Activated naive CD4-positive, alpha-beta T cell (primary cell): ENCODE measurements at places on chromosomes 7 and 10.

- DNase-seq, result no peak
Observed at GRCh38 chr7:11833431-11833830, 1.4 kb upstream of the THSD7A start.

DNA sequence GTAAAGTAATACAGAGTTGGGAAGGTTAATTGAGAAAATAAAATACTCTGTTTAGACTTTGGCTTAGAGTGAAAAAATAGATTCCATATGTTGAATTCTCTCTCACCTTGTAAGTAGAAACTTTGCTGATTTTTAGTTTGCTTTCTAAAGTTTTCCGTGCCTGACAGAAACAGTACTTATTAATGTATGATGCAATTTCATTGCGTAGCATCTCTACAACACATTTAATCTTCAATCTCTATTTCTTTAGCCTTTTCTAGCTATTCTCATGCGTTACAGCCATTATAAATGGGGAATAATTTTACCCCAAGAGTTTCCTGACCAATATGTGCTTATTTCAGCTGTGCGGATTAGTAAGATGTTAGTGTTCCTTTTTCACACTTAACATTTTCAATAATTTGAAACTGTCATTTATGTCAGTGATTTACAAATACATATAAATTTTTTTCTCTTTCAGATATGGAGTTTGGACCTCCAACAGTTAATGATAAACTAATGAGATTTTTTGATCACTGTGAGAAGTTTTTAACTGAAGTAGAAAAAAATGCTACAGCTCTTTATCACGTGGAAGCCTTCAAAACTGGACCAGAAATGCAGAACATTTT lies 3.3 kb downstream of the MINPP1 start:
- DNase-seq, result no peak

- no peak for DNase-seq
Observed at GRCh38 chr10:70515035-70515667, 36.6 kb downstream of the PALD1 start.

DNA sequence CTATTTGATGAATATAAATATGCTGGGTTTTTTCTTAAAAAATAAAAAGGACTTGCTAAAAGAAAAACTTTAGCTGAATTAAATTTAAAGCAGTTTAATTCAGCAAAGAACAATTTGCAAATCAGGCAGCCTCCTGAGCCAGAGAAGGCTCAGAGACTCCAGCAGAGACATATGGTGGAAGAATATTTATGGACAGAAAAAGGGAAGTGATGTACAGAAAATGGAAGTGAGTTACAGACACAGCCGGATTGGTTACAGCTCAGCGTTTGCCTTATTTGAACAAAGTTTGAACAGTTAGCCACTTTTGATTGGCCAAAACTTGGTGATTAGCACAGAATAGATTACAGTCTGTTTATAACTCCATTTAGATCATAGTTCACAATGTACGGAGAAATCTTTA lies 110.3 kb downstream of the GAD2 start:
- no peak for DNase-seq

DNA sequence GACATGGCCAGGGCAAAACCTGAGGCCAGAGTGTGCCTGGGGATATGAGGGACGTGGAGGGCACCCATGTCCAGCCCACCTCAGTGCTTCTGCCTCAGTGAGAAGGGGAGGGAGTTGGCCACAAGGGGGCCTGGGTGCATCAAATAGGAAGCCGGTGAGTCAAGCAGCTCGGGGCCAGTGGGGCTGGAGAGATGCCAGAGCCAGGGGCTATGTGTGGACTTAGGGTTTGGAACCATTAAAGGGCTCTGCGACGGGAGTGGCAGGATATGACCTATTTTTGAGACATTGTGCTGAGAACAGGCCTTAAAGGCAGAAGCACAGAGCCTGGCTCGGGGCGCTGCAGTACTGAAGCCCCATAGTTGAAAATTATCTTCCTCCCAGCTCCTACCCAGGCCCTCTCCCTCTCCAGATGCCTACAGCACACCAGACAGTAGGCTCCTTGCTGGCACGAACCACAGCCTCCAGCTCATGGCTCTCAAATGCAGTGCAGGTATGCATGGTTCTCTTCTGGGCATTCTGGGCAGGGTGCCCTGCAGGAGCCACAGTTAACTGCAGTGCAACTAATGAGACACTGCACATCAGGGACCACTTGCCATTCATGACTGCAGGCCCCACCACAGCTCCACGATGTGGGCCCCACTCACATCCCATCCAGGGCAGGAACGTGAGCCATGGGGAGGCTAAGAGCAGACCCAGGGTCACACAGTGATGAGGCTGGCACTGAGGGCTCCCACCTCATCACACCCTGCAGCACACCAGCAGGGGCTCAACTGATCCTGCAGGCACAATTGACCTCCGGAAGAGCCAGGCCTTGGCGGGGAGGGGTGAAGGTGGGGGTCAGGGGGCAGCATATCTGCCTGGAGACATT lies 7.2 kb upstream of the PGAM2 start:
- DNase-seq, result no peak

DNA sequence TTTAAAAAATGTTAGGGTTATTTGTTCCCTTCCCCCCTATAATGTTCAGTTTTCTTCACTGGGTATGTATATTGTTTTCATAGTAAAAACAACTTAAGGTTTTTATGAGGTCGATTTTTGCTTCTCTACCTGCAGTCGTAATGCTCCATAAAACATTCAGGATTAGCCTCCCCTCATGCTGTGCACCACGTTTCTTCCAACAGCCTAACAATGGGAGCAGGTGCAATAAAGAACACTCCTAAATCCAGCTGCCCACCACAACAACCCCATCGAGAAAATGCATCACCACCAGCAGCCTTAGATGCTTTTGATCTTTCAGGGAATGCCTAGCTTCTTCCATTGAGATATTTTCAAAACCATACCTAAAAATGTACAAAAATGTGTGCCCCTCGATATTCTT lies 111.1 kb downstream of the ADAM12 start:
- DNase-seq, result no peak

DNA sequence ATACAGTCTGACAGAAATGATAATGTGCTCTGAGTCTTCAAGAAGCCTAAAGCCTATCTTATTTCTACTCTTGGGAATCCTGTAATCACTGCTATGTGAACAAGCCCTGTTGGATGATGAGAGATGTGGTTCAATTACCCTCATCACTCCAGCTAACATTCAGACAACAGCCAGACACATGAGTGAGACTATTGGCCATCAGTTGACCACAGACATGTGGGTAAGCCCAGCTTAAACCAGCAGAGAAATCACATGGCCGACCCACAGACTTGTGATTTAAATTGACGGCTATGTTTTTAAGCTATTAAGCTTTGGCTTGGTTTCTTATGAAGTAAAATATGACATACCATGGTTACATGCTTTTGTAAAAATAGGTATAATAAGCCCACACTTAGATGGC lies 2.6 kb downstream of the MBL2 start:
- no peak for DNase-seq

DNA sequence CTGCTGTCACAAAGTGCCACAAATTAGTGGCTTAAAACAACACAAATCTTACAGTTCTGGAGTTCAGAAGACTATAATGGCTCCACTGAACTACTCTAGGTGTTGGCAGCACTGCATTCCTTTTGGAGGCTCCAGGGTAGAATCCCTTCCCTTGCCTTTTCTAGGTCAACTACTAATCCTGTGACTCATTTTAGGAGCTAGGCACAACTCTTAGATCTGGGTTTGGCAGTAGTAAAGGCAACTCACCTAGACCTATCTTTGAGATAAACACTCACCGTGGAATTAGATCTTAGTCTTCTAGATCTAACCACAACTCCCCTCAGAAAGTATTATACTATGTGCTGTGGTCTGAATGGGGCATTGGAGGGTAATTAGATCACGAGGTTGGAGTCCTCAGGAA lies 60.4 kb downstream of the ANKIB1 start:
- DNase-seq, result no peak

DNA sequence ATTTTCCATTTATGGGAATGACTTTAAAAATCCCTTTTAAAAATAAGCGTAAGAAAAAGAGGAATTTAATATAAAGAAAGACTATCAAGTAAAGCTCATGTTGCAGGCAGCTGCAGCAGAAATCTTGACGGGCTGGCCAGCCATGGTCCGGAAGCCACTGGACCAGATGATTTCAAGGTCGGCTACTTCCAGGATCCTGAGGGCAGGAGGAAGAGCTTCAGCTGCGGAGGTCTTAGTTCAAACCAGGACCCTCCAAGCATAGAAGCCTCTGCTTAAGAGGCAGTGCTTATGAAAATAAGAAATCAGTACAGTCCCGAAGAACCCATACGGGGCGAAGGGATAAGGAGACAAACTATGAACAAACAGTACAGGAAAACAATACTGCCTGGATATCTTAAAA lies 220.2 kb upstream of the CELF2 start:
- no peak for DNase-seq

- DNase-seq, result no peak
Observed at GRCh38 chr7:99844328-99844727, 16.5 kb downstream of the CYP3A43 start.

DNA sequence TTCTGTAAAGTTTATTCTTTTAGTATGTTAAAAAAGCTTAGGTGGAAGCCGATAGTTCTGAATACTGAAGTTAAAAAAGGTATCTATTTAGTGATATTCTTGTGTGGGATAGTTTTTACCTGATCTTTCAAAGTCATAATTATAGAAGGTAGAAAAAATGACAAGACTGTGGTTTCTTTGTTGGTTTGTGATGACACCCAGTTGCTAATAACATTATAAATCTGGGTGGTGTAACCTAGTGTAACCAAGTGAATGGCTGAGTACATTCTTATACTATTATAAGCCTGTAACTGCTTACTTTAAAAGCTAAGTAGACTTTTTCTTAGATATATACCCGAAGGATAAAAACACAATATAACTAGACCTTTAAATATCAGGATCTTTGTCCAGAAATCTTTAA lies 2.3 kb downstream of the CDK13 start:
- DNase-seq, result no peak

- DNase-seq, result no peak
Observed at GRCh38 chr10:123869020-123869414, 22.6 kb downstream of the CPXM2 start.

GRCh38 chr10:48285710-48286109 lies 11.2 kb upstream of the FRMPD2 start:
- DNase-seq, result no peak

GRCh38 chr7:16178092-16178491 lies 243.2 kb downstream of the CRPPA start:
- no peak for DNase-seq

DNA sequence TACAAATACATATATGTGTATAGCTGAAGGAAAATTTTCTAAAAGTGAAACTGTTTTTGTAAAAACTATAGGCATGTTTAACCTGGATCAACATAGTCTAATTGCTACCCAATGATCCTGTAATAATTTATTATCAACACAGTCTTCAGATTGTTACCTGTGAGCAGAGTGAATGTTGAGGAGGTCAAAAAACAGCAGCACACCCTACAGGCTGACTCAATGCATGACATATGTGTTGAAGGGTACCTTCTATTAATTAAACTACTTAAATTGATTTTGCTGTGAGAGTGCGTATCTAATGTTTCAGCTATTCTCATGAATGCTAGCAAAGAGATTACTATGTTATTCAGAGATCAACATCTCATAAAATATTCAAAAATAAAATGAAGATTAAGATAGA lies 411.4 kb downstream of the TNS3 start:
- DNase-seq, result no peak

- DNase-seq, result no peak
Observed at GRCh38 chr7:18638594-18639452, 143.3 kb downstream of the HDAC9 start.

- DNase-seq, result no peak
Observed at GRCh38 chr7:82481499-82482097, 38.0 kb upstream of the CACNA2D1 start.

- no peak for DNase-seq
Observed at GRCh38 chr7:7702826-7703225, 15.6 kb downstream of the RPA3 start.

DNA sequence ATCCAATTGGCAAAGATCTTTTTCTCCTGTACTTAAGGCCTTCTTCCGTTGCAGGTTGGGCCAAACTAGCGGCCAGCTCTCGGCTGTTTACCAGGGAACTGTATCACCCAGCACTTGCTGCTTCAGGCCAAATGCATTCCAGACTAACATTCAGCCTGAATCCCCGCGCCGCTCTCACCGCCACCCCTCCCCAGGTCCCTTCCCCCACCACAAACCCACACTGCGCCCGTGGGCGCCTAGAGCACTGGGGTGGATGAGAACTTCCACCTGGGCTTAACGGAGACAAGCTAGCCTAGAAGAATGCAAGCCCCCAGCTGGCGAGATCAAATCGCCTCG lies 676 bp downstream of the TCAF1 start:
- no peak for DNase-seq

GRCh38 chr10:27446091-27446918 lies 57.8 kb upstream of the RAB18 start:
- DNase-seq, result no peak

DNA sequence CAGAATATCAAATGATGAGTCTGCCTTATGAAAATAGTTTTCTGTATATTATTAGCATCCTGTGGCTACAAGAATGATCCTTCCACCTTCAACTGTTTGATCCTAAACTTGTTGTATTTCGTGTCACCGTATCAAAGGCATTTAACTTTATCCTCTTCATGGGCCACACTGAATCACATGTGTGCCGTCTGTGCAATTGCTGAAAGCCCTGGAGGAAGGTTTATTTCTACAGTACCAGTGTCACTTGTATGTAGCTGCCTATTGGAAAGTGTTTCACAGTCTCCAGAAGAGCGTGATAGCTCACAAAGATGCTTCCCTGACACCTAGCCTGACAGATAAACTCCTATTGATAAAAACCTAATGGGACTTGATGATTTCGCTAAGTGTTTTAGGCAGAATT lies 94.5 kb downstream of the ITGA8 start:
- DNase-seq, result no peak

DNA sequence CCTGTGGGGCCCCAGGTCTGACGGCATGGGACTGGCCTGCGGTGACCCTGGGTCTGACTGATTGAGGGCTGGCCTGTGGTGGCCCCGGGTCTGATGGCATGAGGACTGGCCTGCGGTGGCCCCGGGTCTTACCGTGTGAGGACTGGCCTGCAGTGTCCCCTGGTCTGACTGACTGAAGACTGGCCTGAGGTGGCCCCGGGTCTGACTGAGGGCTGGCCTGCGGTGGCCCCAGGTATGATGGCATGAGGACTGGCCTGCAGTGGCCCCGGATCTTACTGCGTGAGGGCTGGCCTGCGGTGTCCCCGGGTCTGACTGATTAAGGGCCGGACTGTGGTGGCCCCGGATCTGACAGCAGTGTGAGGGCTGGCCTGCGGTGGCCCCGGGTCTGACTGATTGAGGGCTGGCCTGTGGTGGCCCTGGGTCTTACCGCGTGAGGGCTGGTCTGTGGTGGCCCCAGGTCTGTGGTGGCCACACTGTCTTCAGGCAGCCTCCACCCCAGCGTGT lies 10.9 kb downstream of the JAKMIP3 start:
- DNase-seq, result no peak

- no peak for DNase-seq
Observed at GRCh38 chr7:98870121-98870651, 372 bp upstream of the TMEM130 start.

- DNase-seq, result no peak
Observed at GRCh38 chr10:122391875-122392274, 17.4 kb downstream of the PLEKHA1 start.

- no peak for DNase-seq
Observed at GRCh38 chr7:24885716-24886115, 94.3 kb downstream of the OSBPL3 start.
